Stimulated activated CD4-positive, alpha-beta T cell treated with anti-CD3 and anti-CD28 coated beads, TNF-alpha, amount 100 ng/mL, for 4 hours (primary cell): ENCODE measurements at places on chromosomes 11 and 22.

DNA sequence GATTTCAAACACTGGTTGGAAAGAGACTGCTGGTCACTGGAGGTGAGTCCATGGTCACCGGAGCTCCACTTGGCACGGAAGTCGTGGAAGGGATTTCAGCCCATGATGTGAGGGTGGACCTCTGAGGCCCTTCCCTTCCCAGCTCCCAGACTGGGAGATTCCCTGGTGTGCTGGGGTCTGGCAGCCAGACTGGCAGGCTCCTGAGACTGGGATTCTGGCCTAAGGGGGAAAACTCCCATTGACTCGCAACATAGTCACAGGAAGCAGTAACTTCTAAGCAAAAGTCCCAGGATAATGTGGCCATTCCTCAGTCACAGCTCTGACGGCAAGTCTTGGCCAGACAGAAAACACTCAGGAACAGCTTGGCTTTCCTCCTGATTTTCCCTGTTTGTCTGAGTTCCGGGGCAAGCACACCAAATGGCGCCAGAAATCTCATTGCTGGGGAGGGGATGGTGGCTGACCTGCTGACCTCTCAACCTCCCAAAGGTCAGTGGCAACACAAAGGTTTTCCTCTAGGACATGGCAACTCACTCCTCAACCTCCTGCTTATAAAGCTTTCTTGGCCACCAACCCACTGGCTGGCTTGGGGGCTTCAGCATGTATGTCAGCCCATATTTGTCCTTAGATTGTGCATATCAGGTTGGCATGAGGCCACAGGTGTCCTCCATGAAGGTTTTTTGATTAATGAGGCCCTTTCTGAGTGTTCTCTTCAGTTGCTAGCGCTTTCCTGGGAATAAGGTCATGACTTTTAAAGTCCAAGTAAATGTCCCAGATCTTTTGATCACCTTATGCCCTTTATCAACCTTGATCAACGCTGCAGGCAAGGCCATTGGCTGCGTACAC, 99.5 kb downstream of the CCDC81 start:
- no peak for DNase-seq

- DNase-seq = no peak
Observed at GRCh38 chr22:24067587-24068376, 56.7 kb downstream of the CABIN1 start.

DNA sequence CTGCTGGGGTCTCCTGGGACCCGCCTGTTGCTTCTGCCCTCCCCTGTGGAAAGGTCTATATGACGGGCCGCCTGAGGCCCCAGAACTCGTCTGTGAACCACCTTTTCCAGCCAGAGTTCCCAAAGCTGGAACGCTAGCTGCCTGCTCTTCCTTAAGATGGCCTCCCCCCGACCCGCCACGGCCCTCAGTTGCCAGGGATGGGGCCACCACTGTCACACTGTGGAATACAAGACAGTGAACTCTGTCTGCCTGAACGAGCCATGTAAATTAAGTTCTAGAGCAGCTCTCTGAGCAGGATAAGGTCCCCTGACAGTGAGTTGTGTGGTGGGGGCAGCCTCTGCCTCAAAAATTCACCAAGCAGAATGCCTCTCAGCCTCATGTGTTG, 10.3 kb downstream of the CHADL start:
- DNase-seq = no peak

GRCh38 chr11:33658195-33658900, 42.3 kb downstream of the C11orf91 start:
- DNase-seq = no peak
